ENCODE measurements at places on chromosomes 7 and 10.

DNA sequence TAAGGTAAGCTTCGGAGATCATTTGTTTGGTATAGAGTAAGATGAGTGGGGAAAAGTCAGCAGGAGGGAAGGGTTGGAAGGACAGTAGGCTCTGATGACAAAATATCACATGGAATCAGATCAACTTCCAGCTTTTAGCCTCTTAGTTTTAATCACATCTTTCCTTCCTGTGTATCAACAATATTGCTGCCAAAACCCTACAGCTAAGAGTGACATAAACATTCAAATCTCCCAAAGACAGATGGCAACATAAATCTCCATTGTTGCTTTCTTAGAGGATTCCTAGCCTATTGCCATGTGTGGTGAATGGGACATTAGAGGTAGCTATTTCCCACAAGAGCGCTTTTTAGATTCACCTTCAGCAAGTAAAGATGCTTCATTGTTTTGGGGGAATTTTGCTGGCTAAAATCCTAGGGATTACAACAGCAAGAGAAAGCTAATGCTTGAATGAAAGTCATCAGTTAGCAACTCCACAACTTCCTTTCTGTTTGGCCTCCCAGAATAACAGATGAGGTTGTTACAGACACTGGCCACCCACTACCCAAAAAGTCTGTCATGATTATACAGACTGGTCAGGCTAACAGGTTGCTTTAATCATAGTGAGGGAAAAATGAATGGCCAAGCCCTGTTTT is 35.2 kb upstream of the FZD1 start:
- DNase-seq, result no peak

- DNase-seq, result peak; percentile 11
Measured at GRCh38 chr7:95718577-95719410, 53.6 kb upstream of the DYNC1I1 start.

- DNase-seq, result no peak
Measured at GRCh38 chr7:20010877-20011276, 206.3 kb downstream of the MACC1 start.

- no peak for DNase-seq
Measured at GRCh38 chr7:133827707-133828623, 299.2 kb upstream of the LRGUK start.

DNA sequence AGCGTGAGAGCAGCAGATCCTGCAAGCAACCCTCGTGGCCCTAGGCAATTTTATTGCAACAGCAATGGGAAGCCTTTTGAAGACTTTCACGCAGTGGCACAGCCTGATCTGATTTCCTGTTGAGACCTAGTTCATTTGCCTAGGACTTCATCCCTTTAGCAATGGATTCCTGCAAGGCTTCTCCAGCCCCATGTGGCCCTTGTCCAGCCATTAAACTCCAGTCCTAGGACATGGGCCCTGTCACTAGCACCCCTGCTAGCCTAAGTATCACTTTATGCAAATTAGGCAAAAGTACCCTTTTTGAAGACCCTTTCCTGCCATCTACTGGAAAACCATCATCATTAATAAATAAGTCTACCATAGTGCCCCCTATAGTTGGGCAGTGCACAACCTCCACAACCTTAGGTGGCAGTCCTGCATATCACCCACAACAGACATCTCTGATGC is 379.4 kb downstream of the GALNT17 start:
- DNase-seq, result no peak

- DNase-seq, result peak; percentile 74
Measured at GRCh38 chr10:104291439-104291951, 22.5 kb downstream of the GSTO2 start.

DNA sequence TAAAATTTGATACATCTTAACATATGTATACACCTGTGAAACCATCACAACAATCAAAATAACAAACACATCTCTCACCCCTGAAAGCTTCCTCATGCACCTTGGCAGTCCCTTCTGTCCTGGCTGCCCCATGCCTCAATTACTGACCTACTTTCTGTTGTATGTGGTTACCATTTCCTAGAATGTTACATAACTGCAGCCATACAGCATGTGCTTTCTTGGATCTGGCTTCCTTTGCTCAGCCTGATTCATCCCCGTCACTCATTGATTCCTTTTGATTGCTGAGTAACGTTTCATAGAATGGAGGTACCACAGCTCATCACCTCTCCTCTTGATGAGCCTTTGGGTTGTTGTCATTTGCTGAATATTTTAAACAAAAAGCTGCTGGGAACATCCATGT is 165.3 kb downstream of the CELF2 start:
- no peak for DNase-seq

DNA sequence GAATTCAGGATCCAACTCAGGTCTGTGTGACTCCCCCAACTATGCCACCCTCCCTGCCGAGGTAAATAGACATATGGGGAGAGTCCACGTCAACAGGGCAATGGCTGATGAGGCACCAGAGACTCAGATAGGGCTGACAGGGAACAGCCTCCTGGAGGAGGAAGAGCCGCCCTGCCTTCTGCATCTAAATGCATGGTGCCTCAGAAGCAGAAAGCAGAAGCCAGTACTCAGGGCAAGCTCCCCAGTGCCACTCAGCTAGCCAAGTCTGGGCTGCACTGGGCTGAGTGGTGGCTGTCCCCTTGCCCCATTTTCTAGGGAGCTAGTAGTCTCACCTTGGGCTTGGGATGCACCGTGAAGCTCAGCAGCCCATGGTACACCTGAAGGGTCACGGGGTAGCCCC is 11.0 kb downstream of the RRP12 start:
- DNase-seq, result no peak

DNA sequence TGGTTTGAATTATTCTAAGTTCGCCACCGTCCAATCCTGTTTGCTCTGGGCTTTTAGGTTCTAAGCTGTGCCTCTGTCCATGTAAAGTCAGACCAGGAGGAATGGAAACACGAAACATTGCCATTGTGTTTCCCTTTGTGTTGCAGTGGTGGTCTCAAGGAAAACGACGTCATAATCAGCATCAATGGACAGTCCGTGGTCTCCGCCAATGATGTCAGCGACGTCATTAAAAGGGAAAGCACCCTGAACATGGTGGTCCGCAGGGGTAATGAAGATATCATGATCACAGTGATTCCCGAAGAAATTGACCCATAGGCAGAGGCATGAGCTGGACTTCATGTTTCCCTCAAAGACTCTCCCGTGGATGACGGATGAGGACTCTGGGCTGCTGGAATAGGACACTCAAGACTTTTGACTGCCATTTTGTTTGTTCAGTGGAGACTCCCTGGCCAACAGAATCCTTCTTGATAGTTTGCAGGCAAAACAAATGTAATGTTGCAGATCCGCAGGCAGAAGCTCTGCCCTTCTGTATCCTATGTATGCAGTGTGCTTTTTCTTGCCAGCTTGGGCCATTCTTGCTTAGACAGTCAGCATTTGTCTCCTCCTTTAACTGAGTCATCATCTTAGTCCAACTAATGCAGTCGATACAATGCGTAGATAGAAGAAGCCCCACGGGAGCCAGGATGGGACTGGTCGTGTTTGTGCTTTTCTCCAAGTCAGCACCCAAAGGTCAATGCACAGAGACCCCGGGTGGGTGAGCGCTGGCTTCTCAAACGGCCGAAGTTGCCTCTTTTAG is 46.3 kb upstream of the DMBT1 start:
- no peak for DNase-seq

GRCh38 chr7:15678653-15679052 is 7.8 kb downstream of the MEOX2 start:
- no peak for DNase-seq

- DNase-seq, result no peak
Measured at GRCh38 chr10:80739963-80740715, 202.4 kb downstream of the SH2D4B start.

DNA sequence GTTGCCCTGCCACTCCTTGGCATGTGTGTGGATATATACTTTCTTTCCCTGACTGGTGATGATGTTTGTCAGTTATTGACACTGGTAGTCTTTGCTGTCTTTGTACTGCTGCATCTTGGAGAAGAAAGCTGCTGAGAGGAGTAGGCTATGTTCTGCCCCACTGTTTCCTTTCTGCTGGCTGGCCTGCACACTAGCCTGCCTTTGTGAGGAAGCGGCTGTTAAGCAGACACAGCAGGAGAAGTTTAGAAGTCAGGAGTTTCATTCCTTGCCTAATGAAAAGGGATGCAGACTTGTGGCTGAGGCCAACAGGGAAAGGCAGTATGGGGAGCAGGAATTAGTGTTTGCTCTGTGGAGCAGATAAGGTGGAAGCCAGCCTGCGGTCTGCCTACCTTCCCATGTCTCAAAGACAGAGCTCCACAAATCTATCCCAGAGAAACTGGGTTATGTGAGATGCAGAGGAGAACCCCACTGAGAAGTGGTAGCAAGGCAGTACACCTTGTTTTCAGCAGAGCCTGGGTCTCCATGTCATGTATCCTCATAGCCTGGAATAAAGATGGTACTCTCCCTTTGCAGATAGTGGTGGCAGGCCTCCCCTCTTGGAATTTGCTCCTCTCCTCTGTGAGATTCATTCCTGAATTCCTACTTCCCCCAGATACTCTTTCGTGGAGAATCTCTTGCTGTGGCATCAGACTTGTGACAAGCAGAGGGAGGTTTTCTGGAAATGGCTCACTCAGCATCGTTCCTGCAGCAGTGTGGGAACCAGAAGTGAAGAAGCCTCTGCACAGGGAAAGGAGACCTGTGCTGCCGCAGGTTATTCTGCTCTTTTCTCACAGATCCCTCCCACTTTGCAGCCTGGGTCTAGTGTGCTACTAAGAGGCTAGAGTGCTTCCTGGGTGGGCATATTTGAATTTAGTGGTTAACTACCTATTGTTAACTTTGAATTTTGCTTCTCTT is 130.2 kb downstream of the LRRC4 start:
- DNase-seq, result no peak

GRCh38 chr10:15209827-15210509 is 41.5 kb upstream of the NMT2 start:
- DNase-seq, result peak; percentile 94
